Vagina (tissue), 2 donors: ENCODE measurements at places on chromosomes 7 and 10.

- DNase-seq = no peak
- no peak overlapping the region for H3K4me3 ChIP-seq
- peaks cover 23% of the 10 kb centered on the region for H3K4me1 ChIP-seq
- H3K27me3 ChIP-seq = no peaks in the 10 kb centered on the region
- H3K27ac ChIP-seq = peak overlapping the region; percentile 68
- H3K36me3 ChIP-seq = no peaks in the 10 kb centered on the region
Measured at GRCh38 chr7:37421861-37422500, 26.7 kb downstream of the ELMO1 start.

GRCh38 chr7:118878336-118878735 lies 653.8 kb downstream of the ANKRD7 start:
- no peak for DNase-seq
- no peaks in the 10 kb centered on the region for H3K27me3 ChIP-seq

- no peak overlapping the region for H3K4me3 ChIP-seq
- no peak for DNase-seq
- no peak overlapping the region for H3K27ac ChIP-seq
Measured at GRCh38 chr10:101441541-101442455, 87.8 kb downstream of the BTRC start.

- no peak for DNase-seq
- H3K27me3 ChIP-seq = no peaks in the 10 kb centered on the region
- H3K36me3 ChIP-seq = no peaks in the 10 kb centered on the region
- H3K4me1 ChIP-seq = no peaks in the 10 kb centered on the region
- no peak overlapping the region for H3K4me3 ChIP-seq
Measured at GRCh38 chr10:120732643-120733313, 118.4 kb upstream of the WDR11 start.

- no peak overlapping the region for H3K4me3 ChIP-seq
- DNase-seq = no peak
- H3K36me3 ChIP-seq = no peaks in the 10 kb centered on the region
- H3K27me3 ChIP-seq = no peaks in the 10 kb centered on the region
- no peaks in the 10 kb centered on the region for H3K4me1 ChIP-seq
Measured at GRCh38 chr10:112875476-112876267, 74.4 kb upstream of the TCF7L2 start.

GRCh38 chr7:1144269-1144771 lies 15.7 kb downstream of the ZFAND2A start:
- H3K27ac ChIP-seq = no peak overlapping the region
- H3K4me1 ChIP-seq = no peaks in the 10 kb centered on the region
- DNase-seq = no peak

GRCh38 chr7:46233585-46234329 lies 312.7 kb upstream of the IGFBP3 start:
- no peaks in the 10 kb centered on the region for H3K36me3 ChIP-seq
- H3K4me3 ChIP-seq = no peak overlapping the region
- no peaks in the 10 kb centered on the region for H3K27me3 ChIP-seq
- no peak overlapping the region for H3K27ac ChIP-seq

DNA sequence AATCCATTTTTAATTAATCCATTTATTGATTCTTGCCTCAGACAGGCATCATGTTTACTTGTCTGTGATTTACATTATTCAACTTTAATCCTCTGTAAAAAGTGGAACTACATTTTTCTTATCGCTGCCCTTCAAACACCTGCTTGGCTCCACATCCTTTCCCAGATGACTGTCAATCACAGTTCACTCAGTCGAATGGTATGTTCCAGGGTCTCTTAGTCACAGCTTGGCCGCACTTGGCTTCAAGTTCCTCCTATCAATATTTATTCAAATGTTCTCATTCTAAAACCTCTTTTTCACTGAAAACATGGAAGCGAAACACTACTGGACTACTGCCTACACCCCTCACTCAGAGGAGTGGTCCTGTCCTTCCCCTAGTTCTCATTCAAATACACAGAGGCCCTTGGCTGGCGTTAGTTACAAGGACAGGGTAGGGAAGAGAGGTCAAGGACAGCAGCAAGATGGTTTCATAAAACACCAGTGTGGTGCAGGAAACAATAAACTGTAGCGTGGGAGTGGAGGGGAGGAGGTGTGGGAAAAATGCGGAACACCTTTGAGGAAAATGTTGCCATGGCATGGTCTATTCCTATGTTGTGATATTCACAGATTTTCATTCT lies 143.2 kb downstream of the USP6NL start:
- H3K36me3 ChIP-seq = peaks cover 5% of the 10 kb centered on the region
- DNase-seq = no peak
- no peak overlapping the region for H3K4me3 ChIP-seq
- H3K27me3 ChIP-seq = no peaks in the 10 kb centered on the region
- H3K27ac ChIP-seq = no peak overlapping the region
- H3K4me1 ChIP-seq = no peaks in the 10 kb centered on the region

- H3K4me1 ChIP-seq = peaks cover 99% of the 10 kb centered on the region
- no peak overlapping the region for H3K4me3 ChIP-seq
- H3K36me3 ChIP-seq = no peaks in the 10 kb centered on the region
- no peaks in the 10 kb centered on the region for H3K27me3 ChIP-seq
- H3K27ac ChIP-seq = no peak overlapping the region
Measured at GRCh38 chr10:71978476-71978875, 14.3 kb downstream of the CHST3 start.

DNA sequence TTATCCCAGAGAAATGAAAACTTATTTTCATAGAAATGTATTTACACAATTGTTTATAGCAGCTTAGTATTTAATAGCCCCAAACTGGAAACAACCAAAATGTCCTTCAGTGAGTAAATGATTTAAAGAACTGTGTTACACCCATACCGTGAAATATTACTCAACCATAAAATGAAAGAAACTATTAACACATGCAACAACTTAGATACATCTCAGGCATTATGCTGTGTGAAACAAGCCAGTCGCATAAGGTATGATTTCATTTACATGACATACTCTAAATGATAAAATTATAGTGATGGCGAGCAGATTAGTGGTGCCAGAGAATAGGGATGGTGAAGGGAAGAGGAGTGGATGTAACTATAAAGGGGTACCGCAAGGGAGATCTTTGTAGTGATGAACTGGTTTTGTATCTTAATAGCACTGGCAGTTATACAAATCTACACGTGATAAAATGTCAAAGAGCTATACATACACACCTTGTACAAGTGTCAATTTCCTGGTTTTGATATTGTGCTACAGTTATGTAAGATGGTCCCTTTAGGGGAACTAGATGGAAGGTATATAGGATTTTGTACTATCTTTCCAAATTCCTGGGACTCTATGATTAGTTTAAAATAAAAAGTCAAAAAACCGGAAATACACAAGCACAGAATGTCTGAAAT lies 40.5 kb downstream of the MACC1 start:
- H3K27me3 ChIP-seq = no peaks in the 10 kb centered on the region
- no peaks in the 10 kb centered on the region for H3K4me1 ChIP-seq
- DNase-seq = no peak
- no peak overlapping the region for H3K27ac ChIP-seq
- H3K36me3 ChIP-seq = no peaks in the 10 kb centered on the region

GRCh38 chr7:98221611-98222532 lies 10.6 kb downstream of the BHLHA15 start:
- H3K27me3 ChIP-seq = no peaks in the 10 kb centered on the region
- no peak overlapping the region for H3K4me3 ChIP-seq
- no peak for DNase-seq
- no peaks in the 10 kb centered on the region for H3K36me3 ChIP-seq
- H3K4me1 ChIP-seq = no peaks in the 10 kb centered on the region
